ENCODE measurements at places on chromosomes 4 and X.

- no peak for DNase-seq
Observed at GRCh38 chr4:40305328-40306170, 29.6 kb upstream of the CHRNA9 start.

GRCh38 chr4:5066101-5066500 lies 14.8 kb downstream of the STK32B start:
- no peak for DNase-seq

DNA sequence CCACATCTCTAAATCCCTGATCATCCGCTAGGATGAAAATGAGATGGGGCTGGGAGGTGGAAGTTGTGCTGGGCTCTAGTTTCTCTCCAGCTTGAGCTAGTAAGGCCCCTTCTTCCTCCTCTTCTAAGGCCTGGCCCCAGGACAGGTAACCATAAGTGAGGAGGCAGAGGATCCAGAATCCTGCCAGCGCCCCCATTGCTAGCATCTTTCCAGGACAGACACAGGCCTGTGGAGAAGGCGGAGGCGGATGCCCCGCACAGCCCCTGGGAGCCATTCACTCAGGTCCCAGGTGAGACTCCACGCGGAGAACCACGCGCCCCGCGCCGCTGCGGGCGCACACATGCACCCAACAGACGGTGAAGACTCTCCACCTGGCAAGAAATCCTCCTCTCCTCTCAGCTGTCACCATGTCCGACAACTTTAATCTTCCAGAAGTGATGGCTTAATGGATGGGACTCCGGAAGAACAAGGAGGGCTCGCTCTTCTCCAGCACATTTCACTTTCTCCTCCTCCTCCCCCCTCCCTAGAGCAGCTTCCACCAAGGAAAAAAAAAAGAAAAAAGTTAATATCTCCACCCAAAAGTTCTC lies 793 bp downstream of the ARSJ start:
- DNase-seq = no peak

DNA sequence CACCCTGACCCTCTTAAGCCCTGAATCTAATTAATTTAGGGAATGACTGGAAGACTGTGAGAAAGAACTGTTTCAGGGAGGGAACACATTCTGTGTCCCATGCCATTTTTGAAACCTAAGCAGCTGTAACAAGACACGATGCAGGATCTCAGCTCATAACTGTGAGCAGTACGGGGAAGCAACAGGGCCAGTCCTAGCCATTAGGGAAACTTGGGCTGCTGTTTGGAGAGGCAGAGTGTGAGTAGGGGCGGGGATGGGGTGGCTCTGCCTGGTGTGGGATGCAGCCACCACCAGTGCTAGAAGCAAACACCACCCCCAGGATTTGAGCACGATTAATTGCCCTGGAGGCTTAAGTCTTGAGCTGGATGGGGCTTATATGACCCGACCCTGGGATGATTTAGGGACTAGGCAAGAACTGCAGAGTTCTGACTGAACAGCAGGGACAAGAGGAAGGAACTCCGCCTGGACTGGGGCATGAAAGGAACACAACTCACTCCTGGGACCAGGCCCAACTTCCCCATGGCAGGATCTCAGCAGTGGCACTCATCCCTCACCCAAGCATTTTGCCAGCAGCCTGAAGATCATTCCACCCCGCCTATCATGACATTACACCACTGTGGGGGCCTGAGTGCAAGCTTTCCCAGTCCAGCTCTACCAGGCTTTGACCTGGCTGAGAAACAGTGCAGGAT lies 43.1 kb downstream of the ATRX start:
- no peak for DNase-seq

DNA sequence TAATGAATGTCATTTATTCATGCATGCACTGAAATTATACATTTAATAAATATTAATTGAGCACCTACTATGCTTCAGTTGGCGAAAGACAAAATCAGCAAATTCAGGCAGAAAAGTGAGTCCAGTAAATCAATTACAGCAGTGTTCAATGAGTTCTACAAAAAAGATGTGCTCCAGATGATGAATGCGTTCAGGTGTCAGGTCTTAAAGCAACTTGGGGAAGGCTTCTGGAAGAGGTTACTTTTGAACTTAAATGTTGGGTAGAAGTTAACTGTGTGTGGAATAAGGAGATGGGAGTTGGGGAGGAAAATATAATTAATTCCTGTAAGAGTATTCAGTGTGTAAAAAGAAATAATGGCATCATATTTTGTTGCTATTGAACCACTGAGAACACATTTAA lies 79.0 kb downstream of the SLC7A11 start:
- no peak for DNase-seq

DNA sequence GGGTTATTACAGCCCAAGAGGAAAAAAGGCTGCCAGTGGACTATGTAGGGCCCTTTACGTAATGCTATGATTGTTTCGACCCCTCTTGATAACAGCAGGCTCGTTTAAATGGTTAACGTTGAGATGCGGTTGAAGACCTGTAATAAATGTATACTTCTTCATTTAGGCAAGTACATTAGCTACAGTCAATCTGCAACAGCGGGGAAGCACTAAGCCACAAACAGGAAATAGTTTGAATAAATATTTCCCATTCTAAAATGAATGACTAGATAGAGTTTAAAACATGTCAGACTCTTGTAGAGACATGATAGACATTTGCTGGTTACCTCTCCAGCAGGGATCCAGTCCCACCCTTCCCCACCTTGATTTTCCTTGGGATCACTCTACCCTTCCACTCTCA lies 38.1 kb upstream of the STIM2 start:
- DNase-seq = no peak

DNA sequence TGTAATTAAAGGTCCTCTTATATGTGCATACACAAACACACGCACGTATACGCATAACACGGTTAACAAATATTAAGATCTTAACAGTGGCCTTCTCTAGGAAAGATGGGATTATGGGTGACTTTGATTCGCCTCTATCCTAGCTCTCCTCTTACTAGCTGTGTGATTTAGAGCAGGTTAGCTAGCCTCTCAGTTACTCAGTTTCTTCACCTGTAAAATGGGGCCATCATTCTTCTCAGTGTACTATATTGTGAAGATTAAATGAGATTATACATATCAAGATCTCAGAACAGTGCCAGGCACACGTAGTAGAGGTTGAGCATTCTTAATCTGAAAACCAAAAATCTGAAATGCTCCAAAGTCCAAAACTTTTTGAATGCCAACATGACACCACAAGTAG lies 159.3 kb downstream of the BCOR start:
- no peak for DNase-seq

DNA sequence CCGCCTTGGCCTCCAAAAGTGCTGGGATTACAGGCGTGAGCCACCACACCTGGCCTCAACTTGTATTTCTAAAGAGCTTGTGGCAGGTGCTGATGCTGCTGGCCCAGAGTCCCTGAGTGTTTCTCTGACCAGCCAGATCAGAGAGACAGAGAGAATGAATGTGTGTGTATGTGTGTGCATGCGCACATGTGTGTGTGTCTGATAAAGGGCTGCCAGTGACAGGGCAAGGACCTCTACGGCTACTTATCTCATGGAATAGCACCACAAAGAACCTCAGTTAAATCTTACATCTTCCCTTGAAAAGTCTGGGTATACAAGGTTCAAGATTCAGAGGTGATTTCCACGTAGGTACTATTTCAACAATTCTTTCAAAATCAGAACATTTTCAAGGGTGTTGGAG lies 86.0 kb downstream of the SCD5 start:
- DNase-seq = no peak

DNA sequence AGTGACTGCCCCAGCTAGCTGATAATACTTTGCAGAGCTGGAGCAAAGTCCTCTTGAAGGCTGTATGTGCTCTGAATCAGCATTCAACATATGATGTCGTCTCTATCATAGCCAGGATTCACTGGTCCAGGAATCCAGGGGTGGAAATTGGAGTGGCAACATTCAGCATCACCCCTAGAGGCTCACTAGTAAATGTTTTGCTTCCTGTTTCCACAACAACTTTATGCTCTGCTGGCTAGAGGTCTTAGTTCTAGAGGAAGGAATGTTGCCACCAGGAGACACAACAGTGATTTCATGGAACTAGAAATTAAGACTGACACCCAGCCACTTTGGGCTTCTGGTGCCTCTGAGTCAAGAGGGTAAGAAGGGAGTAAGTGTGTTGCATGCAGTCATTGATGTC lies 11.3 kb downstream of the MAGEA1 start:
- DNase-seq = no peak

DNA sequence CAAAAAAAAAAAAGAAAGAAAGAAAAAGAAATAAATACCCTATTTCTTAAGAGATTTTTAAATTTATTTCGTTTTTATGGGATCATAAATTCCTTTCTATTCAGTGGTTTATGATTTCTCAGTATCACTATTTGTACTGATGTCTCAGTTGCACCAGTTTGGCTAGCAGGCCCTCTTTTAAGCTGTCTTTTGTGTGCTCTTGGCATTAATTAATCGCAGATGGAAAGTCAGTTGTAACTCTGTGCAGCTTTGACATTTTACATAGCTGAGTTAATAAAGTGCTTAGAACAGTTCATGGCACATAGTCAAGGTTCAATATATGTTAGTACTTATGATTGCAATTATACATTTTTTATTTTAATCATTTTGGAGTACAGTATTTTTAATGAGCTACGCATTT lies 123.7 kb upstream of the NUDT6 start:
- DNase-seq = no peak

- DNase-seq = no peak
Observed at GRCh38 chrX:148133105-148133725, 152.1 kb downstream of the FMR1NB start.

- no peak for DNase-seq
Observed at GRCh38 chr4:171118091-171118490, 695.1 kb upstream of the GALNTL6 start.

- no peak for DNase-seq
Observed at GRCh38 chr4:4308800-4309441, 18.9 kb downstream of the ZBTB49 start.

DNA sequence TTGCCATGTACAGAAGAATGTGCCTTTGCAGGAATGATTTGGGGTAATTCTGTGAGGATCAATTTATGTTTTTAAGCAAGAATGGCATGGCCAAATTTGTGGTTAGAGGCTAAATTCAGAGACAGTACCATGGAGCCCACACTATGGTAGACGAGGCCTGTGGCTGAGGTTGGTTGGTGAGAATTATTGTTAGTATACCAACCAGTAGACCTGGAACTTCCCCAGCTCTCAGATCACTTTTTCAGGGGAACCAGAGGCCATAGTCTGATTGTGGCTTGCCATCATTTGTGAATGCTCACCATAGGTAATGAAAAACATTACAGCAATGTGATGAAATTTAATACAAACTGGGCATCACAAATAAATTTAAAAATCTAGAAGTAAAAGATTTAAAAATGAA lies 56.3 kb downstream of the SHISA3 start:
- DNase-seq = no peak

- no peak for DNase-seq
Observed at GRCh38 chr4:37597034-37597433, 89.1 kb downstream of the RELL1 start.

- no peak for DNase-seq
Observed at GRCh38 chr4:159725571-159725970, 622.7 kb downstream of the RAPGEF2 start.

DNA sequence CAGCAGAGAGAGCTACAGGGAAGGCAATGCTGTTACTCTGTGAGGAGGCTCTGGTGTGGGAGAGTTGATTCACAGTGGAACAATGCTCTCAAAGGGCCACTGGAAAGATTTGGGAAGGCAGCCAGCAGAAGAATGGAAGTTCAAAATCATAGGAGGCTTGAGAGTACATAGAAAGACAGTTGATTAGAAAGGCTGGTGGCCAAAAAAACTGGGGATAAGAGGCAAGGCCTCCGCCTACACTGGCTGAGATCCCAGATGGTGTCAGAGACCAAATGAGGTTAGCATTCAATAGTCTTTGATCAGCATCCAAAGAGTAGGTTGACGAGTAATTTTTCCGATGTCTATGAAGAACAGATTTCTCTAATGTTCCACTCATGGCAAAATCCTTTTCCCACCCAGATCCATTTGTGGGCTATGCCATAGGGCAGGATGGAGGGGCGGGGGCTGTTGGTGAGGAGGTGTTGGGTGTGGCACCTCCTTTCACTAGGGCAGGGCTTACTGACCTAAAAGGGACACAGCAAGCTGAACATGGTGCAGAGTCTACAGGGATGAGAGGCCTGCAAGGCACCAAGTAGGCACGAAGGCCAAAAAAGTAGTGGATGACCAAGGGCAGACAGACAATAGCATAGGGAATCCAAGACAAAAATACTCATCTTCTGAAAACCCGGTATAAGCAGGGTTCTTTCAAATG lies 15.1 kb downstream of the TEC start:
- no peak for DNase-seq

- no peak for DNase-seq
Observed at GRCh38 chrX:15163131-15163530, 106.8 kb downstream of the ASB9 start.

GRCh38 chr4:140816806-140817510 lies 60.8 kb upstream of the TBC1D9 start:
- DNase-seq = no peak

- DNase-seq = no peak
Observed at GRCh38 chrX:94744786-94745185, 1070.8 kb downstream of the FAM133A start.

GRCh38 chrX:113770806-113771205 lies 813.1 kb upstream of the HTR2C start:
- DNase-seq = no peak
